ENCODE measurements at places on chromosomes 4 and X.

- no peak for DNase-seq
These were observed 236.0 kb upstream of the VCX3A start for GRCh38 chrX:6770936-6771335.

DNA sequence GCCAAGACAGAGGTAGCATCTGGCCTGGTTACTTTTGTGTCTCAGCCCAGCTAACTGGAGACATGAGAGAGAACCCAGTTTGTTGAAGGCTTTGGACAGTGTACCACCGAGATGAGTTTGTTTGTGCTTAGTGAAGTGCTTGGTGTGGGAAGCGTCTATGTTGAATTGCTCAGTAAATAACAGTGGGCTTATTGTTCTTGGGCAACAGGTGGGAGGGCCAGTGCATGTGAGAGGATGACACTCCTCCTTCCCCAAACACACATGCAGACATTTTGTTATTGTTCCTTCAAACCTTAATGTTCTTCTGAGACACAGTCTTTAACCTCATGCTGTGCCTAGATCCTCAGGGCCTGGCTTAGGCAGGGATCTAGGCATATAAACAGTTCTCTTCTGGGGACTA, 39.7 kb downstream of the MSN start:
- DNase-seq = no peak

- peak; percentile 33 for DNase-seq
These were observed 170.4 kb downstream of the PCDH18 start for GRCh38 chr4:137361756-137362470.

- peak; percentile 29 for DNase-seq
These were observed 17.3 kb upstream of the CLNK start for GRCh38 chr4:10701702-10702460.

DNA sequence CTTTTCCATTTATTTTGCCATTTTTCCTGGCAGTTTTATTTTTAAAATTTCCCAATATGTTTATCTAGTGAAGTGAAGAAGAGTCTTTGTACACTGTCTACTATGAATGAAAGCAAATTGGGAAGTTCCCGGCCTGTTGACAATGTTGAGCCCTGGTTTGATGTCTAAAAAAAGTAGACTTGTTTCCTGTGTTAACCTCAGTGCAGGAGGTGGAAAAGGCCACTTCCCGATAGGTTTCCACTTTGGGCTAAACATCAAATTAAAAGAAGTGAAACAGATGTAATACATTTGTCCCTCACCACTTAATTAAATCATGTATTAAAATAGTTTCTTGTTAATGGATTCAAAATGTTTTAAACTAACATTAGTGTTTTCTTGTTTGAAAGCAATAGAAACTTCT, 30.0 kb downstream of the BBS12 start:
- no peak for DNase-seq

GRCh38 chr4:33931026-33931425, 2313.3 kb downstream of the ARAP2 start:
- no peak for DNase-seq

GRCh38 chrX:48083706-48084105, 12.3 kb upstream of the ZNF630 start:
- DNase-seq = no peak
